ENCODE measurements at places on chromosomes 1 and 21. TPM values are rescaled to one million over a fixed set of nuclear protein-coding genes. Genes with fewer than 3 reads are reported as not detected.

DNA sequence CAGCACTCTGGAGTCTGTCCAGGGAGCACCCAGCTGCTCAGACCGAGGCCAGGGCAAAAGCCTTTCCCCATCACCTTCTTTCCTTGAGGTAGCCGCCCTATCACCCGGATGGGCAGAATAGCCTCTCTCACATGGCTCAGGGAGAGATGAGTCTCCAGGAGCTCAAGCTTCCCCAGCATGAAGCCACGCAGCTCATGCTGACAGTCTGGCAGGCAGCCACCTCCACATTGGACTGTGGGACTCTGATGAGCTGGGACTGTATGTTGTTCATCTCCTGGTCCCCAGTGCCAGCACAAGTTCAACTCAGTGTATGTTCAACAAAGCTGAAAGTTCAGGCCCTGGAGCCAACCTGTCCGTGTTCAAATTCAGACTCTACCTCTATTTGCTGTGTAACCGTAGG is 75.2 kb upstream of the ZC3H12A start:
- no peak for DNase-seq

DNA sequence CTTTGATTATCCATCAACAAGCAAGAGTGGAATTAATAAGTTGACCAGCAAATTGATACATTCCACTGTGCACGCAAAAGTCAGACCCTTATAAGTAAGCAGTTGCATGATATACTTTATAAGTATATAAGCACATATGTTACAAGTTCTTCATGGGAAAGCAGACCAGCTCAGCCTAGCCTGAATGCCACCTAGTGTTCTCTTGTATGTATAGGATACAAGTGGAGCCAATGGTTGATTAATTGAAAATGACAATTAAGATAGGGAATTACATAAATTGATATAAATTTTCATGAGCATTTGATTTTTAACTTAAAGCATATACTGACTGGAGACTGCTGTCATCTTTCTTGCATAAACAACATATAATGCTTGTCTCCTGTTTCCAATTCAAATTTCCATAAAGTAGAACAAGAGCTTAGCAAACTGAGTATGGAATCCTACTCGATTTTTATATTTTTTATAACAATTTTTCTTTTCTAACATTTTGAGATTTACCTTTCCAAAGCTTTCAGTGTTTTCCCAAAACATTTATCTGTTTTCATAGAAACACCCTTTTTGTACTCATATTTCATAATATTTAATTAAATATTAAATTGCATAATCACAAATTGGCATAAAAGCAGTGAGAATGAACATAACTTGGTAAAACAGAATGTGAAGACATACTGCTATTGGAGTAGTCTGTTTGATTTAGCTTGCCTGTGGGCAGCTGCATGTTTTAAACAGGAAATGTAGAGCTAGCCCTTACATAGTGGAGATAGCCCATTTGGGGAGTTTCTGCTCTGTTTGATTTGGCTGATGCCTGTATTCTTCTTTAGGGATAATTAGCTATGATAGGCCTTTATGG is 62.8 kb downstream of the MAGI3 start:
- no peak for DNase-seq

The ESRRG gene
- 5.8 TPM for total RNA-seq

The ZFP69 gene
- 5.1 TPM for total RNA-seq

DNA sequence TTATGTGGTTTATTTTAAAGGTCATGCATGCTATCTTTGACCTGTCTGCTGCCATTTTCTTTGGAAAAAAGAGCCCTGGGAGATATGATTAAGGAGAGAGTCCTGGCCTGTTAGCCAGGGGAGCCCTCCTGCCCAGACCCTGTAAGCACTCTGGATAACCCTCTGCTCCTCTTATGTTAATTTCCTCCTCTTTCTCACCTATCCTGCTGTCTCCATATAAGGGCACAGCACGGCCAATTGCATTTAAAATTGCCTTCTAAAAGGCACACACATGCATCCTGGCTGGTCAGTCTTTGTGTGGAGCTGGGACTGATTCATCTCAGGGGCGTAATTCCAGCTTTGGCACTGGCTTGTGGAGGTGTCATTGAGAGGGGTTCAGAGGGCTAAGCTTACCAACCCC is 158.9 kb downstream of the ST6GALNAC5 start:
- no peak for DNase-seq

- no peak for DNase-seq
Measured at GRCh38 chr1:224096773-224097172, 17.1 kb upstream of the FBXO28 start.

- DNase-seq: no peak
Measured at GRCh38 chr21:18318156-18318555, 73.5 kb downstream of the CHODL start.

GRCh38 chr1:242216368-242216767 is 217.5 kb upstream of the MAP1LC3C start:
- no peak for DNase-seq

The IL19 gene
- not detected for total RNA-seq

The IRF6 gene
- 1.8 TPM for total RNA-seq

The HLCS gene
- total RNA-seq: 15.0 TPM

GRCh38 chr1:154148807-154149206 is 6.1 kb downstream of the NUP210L start:
- no peak for DNase-seq

DNA sequence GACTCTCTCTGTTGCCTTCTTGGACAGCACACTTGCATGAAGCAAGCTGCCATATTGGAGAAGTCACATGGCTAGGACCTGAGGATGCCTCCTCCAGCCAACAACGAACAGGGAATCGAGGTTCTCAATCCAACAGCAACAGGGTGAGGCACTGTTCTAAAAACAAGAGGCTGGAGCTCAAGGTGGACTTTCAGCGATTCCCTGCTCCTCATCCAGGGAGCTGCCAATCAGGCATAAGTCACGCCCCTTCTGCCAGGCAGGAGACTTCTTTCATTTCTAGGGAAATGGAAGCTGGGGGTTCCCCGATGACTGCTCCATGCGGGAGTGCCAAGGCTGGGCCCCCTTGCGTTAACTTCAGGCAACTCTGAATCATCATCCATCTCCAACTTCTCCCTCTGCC is 22.7 kb upstream of the IFNAR1 start:
- no peak for DNase-seq

DNA sequence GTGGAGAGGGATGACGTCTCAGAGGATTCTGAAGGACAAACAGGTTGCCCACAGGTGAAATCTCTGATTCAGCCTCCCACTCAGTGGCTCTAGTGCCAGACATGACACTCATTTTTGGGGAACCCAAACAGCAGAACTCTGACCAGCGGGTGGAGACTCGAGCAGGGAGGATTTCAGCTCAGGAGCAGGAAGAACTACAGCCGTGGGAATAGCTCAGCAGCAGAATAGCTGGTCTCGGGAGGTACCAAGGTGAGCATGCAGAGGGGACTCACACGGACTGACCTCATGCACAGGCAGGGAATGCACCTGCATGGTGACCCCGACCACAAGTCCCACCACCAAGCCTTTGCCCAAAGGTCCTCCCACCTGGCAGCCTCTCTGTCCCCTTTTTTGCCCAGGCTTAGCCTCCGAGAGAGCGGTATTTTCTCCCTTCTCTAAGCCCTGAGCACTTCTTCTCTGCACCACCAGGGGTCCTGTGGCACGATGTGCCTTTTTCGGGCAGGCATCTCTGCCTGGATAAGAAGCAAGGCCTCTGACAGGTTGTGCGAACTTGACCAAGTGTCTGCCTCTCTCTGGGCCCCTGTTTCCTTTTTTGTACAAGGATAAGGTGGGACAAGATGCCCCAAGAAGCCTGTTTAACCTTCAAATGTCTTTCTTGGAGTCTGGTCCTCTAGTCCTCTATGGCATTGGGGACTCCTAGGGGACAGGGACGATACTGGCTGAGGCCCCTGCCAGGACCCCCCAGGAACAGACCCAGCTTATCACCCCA is 8.8 kb upstream of the FGR start:
- peak; percentile 74 for DNase-seq

The LCE3E gene
- total RNA-seq: not detected

GRCh38 chr1:94982398-94982797 is 55.5 kb upstream of the CNN3 start:
- DNase-seq: no peak

DNA sequence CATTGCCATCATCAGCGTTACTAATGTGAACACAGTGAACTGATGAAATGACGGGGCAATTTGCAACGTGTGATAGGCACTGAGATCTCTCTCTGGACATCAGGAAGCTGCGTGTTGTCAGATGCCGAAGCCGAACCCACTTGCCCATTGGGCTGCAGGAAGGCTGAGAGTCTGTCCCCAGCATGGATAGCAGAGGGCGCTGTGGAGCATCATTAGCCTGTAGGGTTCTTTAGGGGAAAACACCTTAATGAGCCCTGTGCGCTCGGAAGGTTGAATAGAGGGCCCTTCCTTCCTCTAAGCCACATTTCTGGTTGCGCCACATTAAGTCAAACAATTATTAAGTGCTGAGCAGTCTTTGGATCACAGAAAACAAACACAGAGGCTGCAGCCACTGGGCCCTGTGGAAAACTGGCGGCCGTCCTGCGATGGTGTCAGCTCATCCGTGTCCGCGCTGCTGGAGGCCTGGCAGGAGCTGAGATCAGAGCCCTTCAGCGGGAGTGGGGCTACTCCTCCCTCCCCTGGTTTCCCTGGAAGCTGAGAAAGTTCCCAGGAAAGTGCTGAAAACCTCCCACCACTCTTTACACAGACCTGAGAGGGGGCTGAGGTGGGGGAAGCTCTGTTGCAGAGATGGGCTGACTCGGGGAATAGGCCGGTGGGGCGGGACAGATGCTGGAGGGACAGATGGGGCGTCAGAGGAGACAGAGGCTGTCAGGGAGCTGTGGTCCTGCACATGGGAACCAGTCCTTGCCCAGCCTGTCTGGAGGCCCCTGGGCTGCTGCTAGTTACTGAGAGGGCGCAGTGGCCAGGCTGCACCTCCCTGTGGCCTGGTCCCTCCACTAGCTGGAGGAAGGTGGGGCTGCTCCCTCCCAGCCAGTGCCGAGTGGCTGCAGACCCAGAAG is 12.7 kb downstream of the TFF2 start:
- peak; percentile 78 for DNase-seq

The C1orf50 gene
- total RNA-seq: 10.8 TPM
